ENCODE measurements at places on chromosomes 7 and 10.

DNA sequence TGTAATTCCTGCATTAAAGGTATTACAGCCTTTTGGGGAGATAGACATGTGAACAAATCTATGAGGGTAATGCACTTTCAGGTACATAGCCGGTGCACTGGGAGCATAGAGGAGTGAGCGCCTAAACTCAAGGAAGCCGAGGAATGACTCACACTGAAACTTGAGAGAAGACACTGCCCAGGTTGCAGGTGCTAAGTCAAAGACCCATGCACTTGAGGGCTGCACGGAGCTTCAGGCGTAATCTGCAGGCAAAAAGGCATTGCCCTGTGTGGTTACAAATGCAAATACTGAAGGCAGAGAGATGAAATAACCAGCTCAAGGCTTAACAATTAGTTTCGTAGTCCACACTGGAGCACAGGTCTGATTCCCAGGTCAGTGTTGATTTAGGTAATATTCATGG lies 51.0 kb upstream of the OSBPL3 start:
- no peak for DNase-seq

GRCh38 chr10:130483691-130484467 lies 347.7 kb downstream of the GLRX3 start:
- DNase-seq: no peak

GRCh38 chr10:116593139-116593740 lies 2.5 kb downstream of the PNLIPRP1 start:
- DNase-seq: no peak

- DNase-seq: no peak
Observed at GRCh38 chr7:121510858-121511482, 114.9 kb upstream of the FAM3C start.

GRCh38 chr7:151871904-151872303 lies 5.0 kb downstream of the PRKAG2 start:
- no peak for DNase-seq

- no peak for DNase-seq
Observed at GRCh38 chr7:14745076-14745475, 157.5 kb downstream of the DGKB start.

DNA sequence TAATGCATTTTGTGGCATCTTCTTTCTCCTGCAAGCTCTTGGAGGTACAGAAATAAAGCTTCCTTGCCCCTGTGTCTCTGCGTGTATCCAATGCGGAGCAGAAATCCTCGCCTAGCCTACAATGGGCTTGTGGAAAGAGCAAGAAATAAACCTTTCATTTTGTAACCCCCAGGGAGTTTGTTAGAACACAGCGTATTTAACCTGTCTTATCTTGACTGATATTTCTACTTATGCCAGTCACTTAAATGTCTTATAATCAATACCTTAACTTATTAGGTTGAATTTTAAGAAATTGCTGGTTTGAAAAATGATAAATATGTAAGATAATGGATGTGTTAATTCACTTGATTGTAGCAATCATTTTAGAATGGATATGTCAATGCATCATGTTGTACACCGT lies 629.8 kb upstream of the IGFBP3 start:
- DNase-seq: no peak

GRCh38 chr7:16778476-16778875 lies 24.9 kb downstream of the TSPAN13 start:
- DNase-seq: no peak

- DNase-seq: no peak
Observed at GRCh38 chr10:131179361-131179760, 132.2 kb downstream of the TCERG1L start.

- DNase-seq: no peak
Observed at GRCh38 chr7:19957664-19958063, 184.2 kb upstream of the TMEM196 start.

DNA sequence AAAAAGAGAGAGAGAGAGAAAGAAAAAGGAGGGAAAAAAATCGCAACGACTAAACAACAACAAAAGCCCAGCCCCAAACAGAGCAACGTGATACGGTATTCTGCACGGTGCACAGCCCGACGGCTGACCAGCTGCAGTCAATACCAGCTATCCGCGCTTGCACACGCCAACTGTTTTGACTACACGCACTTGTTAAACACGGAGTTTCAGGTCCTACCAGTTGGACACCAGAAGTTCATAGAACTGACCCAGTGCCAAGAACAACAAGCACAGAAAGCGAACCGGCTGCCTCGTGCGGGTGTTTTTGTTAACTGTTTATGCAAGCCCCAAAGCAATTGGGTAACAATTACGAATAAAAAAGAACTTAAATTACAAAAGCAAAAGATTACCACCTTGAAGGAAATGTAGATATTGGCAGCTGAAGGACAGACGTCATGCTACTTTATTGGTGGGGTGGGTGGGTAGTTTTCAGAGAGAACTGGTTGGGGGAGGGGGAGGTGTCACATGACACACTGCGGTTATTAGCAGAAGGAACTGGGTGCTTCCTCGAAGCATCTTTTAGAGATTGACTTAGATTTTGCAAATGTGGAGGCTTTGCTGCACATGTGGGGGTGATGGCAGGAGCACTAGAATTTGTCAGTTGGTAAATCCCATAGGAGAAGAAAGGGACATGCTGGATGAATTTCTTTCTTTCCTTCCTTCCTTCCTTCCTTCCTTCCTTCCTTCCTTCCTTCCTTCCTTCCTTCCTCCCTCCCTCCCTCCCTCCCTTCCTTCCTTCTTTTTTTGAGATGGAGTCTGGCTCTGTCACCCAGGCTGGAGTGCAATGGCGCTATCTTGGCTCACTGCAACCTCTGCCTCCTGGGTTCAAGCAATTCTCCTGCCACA lies 110.6 kb upstream of the EFCAB10 start:
- DNase-seq: peak; percentile 74

DNA sequence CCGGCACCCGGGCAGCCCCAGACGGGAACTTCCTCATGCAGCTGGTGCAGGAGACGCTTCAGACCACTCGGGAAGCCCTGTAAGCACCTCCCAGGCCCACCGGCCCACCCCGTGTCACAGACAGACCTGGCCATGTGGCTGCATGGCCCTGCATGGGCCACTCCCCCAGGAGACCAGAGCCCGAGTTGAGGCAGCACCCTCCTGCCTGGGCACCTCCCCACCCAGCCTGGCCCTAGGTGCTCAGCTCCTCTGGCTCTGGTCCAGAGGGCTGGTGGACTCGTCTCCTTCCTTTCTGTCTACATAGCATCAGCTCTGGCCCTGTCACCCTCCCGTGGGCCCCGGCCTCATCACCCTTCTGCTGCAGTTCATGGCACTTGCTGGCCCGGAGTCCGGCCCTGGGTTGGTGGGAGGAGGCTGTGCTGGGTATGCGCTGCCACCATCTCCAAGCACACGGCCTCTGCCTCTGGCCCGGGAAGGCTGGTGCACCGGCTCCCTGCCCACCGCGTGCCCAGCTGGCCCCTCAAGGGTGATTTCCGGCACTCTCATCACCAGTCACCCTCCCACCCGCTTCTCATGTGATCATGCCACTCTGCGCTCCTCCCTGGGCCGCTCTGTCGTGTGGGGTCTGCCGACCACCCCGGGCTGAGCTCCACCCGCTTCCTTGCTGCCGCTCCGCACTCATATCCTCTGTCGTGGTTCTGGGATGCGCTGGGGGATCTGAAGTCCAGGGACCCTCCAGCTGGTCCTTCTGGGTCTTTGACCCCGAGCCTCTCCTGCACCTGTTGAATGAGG lies 53.1 kb upstream of the DPYSL4 start:
- DNase-seq: peak; percentile 49

DNA sequence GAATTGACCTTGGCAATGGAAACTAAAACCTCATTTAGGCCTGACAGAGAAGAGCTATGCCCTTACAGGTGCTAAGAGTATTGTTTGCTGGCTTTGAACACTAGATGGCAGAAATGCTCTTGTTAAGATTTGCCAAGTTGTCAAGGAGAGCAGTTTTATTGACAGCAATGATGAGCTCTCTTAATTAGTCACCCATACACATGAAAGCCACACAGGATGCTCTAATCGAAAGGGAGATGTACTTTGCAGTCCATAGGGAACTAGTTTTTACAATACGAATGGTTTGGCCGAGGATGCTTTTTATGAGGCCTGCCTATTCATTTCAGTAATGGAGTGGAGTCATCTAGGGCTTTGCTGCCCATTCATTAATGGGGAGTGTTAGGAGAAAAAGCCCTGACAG lies 45.4 kb upstream of the MBL2 start:
- DNase-seq: no peak

DNA sequence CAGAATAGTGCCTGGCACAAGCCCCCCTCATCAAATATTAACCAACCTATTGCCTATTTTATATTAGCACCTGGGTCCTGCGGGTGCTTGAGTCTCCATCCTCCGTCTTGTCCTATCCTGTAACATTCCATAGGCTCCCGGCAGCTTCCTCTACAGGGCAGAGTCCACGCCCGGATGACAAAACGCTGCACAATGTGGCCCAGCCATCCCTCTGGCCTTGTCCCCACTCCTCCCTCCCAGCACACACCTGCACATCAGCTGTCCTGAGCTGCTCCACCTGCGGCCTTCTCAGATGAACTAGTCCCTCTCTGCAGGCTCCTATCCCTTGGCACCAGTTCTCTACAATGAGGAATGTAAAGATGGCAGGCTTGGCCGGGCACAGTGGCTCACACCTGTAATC lies 153.5 kb upstream of the PDE1C start:
- no peak for DNase-seq

GRCh38 chr7:27685893-27686292 lies 23.2 kb upstream of the HIBADH start:
- DNase-seq: no peak

- DNase-seq: no peak
Observed at GRCh38 chr10:6465437-6465836, 114.6 kb downstream of the PRKCQ start.

- DNase-seq: peak; percentile 71
Observed at GRCh38 chr10:125006921-125007426, 65.1 kb downstream of the ZRANB1 start.

DNA sequence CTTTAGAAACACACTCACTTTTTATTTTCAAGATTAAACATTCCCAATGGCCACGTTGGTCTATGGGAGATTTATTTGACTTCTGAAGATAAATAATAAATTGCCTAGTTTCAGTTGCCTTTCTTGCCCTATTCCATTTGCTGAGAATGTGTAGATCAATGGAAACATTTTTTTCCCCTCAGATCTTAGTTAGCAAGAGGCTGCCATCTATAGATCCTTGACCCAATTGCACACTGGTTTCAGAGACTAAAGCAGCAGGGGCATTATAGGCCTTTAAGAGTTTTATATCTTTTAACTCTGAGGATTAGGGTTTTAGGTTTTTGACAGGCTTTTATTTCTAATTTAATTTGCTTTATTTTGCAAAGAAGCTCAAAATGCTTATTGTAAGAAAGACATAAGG lies 163.2 kb upstream of the GPR26 start:
- DNase-seq: no peak

DNA sequence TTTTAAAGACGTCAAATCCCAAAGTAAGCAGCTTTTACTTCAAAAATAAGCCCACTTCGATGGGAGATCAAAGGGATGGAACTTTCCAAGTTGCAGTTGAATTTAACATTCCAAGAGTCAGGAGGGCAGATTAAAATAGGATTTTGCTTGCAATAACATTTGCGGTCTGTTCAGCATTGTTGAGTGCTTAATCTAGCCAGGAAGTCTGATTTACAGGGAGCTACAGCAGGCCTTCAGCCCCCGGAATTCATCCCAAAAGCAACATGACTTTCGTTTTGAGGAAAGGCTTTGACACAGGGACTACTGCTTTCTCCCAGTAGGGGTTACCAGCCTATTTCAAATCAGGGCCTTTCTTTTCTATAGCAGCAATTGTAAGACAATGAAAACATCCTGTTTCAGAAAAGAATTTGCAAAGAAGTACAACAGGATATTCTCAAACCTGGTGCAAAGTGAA lies 279.6 kb upstream of the PITRM1 start:
- no peak for DNase-seq

DNA sequence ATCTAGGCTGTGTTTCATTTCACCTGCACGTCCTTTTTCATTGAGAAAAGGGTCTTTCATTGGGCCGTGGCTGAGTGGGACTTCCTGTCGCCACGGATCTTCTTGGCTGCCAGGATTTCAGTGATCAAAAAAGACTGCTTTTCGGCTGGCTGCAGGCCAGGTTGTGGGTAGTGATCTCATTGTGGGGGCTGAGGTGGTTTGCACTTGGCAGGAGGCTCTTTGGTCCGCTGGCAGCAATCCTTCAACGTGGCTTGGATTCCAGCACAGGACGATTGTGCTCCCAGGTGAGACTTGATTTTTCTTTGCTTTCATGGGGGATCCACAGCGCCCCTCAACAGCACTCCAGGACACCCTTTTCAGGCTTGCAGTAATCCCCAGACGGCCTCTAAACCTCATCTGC lies 29.0 kb upstream of the ZNF273 start:
- no peak for DNase-seq

GRCh38 chr7:127930341-127931328 lies 100.6 kb downstream of the LRRC4 start:
- no peak for DNase-seq

DNA sequence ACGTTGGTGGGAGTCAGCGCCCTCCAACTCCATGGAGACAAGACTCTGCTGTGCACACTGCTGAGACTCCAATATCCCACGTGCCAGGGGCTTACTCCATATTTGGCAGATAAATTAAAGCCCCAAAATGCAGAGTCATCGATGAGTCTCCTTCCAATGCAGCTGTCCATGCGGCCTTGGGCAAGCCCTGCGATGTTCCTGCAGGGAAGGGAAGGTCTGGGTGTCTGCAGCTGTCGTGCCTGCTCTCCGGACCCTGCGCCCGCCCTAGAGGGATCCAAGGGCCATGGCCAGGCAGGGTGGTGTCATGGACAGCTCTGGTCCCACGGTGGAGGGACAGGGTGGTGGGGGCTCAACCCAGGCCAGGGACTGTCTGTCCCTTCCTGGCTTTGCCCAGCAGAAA lies 185.2 kb downstream of the PTPRN2 start:
- DNase-seq: no peak

DNA sequence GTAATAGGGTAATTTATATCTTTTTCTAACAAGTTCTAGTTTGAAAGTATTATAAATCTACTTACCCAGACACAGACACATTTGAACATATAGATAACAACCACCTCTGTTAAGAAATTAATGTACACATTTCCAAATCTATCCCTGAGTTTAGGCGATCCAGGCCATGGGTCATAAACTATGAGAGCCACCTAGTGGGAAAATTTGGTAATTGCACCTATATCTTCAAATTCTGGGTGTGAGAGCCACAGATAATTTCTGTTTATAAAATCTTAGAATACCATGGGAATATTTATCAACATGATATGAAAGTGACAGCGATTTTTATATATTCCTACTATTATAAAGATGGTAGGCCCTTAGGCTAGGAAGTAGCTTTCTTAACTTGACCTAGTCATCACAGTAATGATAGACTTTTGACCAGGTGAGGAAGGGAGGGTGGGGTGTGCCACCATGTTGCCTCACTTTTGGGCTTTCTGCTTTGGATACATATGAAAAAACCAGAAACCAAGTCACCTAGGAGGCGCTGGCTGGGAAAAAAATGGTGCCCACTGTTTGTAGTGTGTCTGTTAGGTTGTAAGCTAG lies 8.0 kb upstream of the EPHA1 start:
- DNase-seq: no peak

- no peak for DNase-seq
Observed at GRCh38 chr10:2887391-2888070, 179.8 kb upstream of the PFKP start.

DNA sequence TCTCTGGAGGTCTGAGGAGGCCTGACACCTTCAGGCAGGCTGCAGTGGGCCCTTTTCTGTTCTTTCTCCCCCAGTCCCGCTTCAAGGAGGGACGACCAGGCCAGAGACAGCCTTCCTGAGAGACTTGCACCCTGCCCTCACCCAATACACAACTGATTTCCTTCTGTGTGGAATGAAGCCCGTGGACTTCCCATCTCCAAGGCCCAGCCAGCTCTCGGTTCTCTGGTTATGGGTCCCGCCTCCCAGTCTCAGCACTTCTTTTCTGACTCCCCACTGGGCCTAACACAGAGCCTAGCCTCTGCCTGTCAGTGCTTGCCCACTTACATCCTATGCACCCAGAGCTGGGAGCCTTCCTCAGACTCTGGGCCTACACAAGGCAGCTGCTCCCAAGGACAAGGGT lies 24.1 kb upstream of the ADCYAP1R1 start:
- DNase-seq: no peak
